Thoracic aorta (tissue), 2 donors: ENCODE measurements at places on chromosomes 16 and 17.

- DNase-seq = no peak
Observed at GRCh38 chr16:22979038-22979437, 165.1 kb downstream of the HS3ST2 start.

GRCh38 chr16:48157302-48157701 lies 1.5 kb upstream of the ABCC12 start:
- DNase-seq = no peak

DNA sequence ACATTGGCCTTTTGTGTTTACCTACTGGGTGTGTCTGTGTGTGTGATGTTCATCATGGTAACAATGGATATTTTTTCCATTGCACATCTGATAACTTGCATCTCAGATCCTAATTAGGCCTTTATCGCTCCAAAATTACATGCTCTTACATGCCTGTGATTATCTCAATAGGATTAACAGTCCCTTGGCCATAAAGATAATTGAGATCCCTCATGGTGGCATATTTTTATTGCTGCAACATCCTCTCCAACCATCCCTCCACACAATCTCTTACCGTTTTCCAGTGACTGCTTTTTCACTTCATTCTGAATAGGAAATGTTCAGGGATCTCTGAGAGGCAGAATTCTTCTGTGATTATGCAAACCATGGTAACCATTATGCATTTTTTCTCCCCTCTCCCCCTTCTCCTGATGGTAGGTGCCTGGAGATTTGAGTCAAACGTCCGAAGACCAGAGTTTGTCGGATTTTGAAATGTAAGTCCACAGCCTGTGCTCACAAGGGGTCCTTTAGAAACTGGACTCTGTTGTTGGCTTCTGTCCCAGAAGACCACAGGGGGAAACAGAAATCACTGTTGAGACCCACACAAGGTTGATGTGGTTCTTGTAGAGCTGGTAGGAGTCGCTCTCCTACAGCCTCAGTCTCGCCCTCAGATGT lies 405.5 kb downstream of the CPPED1 start:
- no peak for DNase-seq

GRCh38 chr16:15592324-15592723 lies 50.6 kb downstream of the MARF1 start:
- no peak for DNase-seq

GRCh38 chr17:47212458-47212857 lies 3.3 kb downstream of the MYL4 start:
- DNase-seq = no peak

GRCh38 chr17:48126532-48126850 lies 18.9 kb downstream of the SNX11 start:
- DNase-seq = no peak
